ENCODE measurements at places on chromosomes 2 and 18.

- no peak for DNase-seq
These were observed 85.6 kb upstream of the TAF1B start for GRCh38 chr2:9757501-9758264.

- no peak for DNase-seq
These were observed 1.8 kb upstream of the GBX2 start for GRCh38 chr2:236169741-236170589.

- no peak for DNase-seq
These were observed 77.7 kb upstream of the MAP4K3 start for GRCh38 chr2:39514825-39515224.

- no peak for DNase-seq
These were observed 79.9 kb upstream of the FSIP2 start for GRCh38 chr2:185658750-185659149.

- DNase-seq: no peak
These were observed 212.8 kb downstream of the BCL2 start for GRCh38 chr18:63106727-63107126.

DNA sequence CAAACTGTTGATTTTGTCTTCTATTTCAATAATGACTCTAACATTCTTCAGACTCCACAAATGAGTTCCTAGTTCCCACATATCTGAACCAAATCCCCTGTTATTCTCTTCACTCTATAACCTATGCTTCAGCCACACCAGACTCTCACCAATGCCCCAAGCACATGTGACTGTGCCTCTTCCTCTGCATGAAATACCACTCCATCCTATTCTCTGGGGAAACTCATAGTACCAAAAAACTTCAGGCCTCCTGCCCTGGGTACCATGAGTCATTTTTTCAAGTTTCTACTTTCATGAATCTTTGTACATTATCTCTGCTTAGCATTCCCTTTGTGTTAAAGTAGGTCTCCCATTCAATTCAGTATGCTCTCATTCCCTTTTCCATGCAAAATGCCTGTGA, 353.2 kb downstream of the ZEB2 start:
- DNase-seq: no peak

- DNase-seq: no peak
These were observed 45.6 kb upstream of the PCBP1 start for GRCh38 chr2:70041663-70042062.

- no peak for DNase-seq
These were observed 3.4 kb upstream of the PLCL1 start for GRCh38 chr2:197801033-197801432.

- DNase-seq: no peak
These were observed 203.6 kb downstream of the FHOD3 start for GRCh38 chr18:36501100-36501499.

GRCh38 chr2:83388804-83389203, 1070.3 kb downstream of the SUCLG1 start:
- DNase-seq: no peak

- DNase-seq: no peak
These were observed 281.1 kb upstream of the POU3F3 start for GRCh38 chr2:104572834-104573233.

- no peak for DNase-seq
These were observed 55.1 kb downstream of the ROCK1 start for GRCh38 chr18:21056545-21056944.

- no peak for DNase-seq
These were observed 46.7 kb downstream of the MGAT5 start for GRCh38 chr2:134300585-134300984.

DNA sequence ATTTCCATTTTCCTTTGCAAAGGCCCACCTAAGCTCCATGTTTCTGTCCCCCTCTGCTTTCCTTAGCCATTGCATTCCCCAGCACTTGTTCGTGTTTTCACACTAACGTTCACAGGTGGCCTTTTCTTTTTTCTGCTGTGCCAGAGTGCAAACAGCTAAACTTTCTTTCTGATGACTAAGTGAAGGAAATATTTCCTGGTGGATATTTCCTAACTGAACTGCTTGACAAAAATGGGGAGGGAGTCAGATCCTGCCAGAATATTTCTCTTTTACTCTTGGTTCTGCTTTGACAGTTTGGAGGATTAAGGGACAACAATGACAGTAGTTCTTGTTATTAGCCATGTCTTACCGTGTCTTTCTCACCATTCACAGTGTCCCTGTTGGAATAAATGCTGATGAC, 344.0 kb downstream of the ARHGAP15 start:
- no peak for DNase-seq

GRCh38 chr2:17958466-17959092, 80.1 kb downstream of the KCNS3 start:
- DNase-seq: no peak

- no peak for DNase-seq
These were observed 29.1 kb upstream of the SLC38A11 start for GRCh38 chr2:164984428-164984827.

- no peak for DNase-seq
These were observed 36.3 kb downstream of the SLC5A7 start for GRCh38 chr2:108022628-108023027.

DNA sequence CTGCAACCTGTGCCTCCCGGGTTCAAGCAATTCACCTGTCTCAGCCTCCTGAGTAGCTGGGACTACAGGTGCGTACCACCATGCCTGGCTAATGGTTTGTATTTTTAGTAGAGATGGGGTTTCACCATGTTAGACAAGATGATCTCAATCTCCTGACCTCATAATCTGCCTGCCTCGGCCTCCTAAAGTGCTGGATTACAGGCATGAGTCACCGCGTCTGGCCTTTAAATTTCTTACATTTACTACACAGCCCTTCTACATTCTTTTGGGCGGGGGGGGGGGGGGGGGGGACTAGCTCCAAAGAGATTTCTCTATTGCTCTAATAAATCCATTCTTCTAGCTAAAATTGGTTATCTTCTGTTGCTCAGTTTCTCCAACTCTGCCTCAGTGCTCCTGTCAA, 964.9 kb upstream of the ACVR2A start:
- DNase-seq: no peak

GRCh38 chr2:134231301-134231964, 22.4 kb upstream of the MGAT5 start:
- no peak for DNase-seq

- DNase-seq: no peak
These were observed 484 bp upstream of the DARS1 start for GRCh38 chr2:135985826-135986393.

DNA sequence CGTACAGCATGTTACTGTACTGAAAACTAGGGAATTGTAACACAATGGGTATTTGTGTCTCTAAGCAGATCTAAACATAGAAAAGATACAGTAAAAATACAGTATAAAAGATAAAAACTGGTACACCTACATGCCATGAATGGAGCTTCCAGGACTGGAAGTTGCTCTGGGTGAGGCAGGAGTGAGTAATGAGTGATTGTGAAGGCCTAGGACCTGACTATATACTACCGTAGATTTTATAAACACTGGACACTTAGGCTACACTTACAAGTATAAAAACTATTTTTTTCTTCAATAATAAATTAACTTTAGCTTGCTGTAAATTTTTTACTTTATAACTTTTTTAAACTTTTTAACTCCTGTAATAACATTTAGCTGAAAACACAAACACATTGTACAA, 324.4 kb upstream of the TNP1 start:
- no peak for DNase-seq

DNA sequence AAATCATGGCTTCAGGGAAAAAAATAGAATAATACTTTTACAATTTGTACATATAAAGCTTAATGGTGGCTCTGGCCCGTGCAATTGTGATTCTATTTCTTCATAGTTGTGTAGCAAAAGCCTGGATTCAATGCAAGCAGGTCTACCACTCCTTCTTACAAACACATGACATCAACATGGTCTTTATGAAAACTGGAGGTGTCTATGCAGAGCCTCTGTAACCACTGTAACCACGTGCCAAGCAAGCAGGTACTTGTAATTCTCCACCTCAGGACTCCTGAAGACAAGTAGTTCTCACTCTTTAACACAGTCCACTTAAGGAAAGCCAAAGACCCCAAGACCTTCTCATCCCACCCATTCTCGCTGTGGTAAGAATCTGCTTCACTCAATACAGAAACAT, 62.6 kb downstream of the METTL4 start:
- DNase-seq: no peak

- DNase-seq: no peak
These were observed 44.4 kb upstream of the HPCAL1 start for GRCh38 chr2:10258326-10258725.

- no peak for DNase-seq
These were observed 11.2 kb downstream of the SPP2 start for GRCh38 chr2:234061624-234062257.

- DNase-seq: no peak
These were observed 15.9 kb upstream of the RPL31 start for GRCh38 chr2:100986157-100986556.

DNA sequence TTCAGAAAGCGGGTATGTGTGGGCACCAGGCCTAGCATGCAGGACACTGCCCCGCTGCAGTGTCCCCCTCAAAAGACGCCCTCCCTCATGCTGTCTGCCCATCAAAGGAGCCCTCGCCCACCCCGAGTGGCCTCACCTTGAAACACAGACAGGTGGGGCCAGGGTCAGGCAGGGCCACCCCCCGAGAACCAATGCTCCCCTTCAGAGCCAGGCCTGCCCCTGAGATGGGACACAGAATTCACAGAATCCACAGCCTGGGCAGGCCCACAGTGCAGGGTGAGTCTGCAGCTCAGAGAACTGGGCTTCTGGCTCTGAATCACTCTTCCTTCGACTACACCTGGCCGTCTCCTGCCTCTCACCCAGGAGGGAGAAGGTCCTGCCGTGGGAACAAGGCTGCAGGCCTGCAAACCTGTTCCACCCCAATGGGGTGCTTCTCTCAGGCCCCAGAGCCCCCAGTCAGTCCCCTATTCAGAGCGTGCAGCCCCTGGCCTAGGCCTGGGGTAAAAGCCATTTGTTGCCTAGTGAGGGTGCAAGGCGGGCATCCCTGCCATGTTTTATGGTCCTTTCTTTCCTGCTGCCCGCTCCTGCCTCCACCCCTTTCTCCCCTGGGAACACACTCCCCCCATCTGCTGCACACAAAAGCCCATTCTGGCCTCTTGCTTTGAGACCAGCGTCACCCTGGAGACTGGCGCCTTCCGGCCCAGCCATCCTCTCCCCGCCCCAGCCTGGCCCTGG, 11.3 kb upstream of the ARHGEF4 start:
- DNase-seq: no peak

- DNase-seq: no peak
These were observed 102.3 kb downstream of the SPTBN1 start for GRCh38 chr2:54558188-54559005.

DNA sequence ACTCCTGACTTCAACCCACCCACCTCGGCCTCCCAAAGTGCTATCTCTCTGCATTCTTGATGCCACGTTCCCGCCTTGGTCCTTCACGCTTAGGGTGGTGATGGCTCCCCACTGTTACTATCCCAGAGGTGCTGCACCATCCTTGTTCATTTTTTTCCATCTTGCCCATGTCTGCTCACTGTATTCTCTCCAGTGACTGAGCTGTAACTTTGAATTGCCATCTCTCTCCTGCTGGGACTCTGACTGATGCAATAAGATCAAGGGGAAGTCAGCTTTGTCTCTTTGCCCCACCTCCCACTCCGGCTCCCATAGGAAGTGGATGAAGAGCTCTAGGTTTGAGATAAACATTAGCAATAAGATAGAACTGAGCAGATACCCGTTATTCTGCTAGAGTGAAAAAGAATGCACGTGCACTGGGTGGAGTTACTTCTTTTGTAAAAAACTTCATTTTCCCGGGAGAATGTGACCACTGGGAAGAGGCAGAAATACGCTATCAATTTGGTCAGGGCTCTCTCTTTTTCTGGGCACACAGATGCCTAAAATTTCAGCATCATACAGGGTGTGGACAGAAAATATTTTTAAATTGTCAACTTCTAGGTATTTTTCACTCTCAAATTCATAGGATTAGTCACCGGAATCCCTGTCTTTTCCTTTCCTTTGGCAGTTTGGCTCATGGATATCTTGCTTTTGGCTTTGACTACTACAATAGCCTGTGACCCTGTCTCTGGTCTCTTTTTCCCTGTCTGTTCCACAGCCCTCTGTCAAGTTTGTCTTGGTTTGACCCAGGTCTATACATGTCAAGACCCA, 105.4 kb downstream of the POLR1A start:
- no peak for DNase-seq

- DNase-seq: no peak
These were observed 110.6 kb downstream of the TMEM182 start for GRCh38 chr2:102872388-102872787.

DNA sequence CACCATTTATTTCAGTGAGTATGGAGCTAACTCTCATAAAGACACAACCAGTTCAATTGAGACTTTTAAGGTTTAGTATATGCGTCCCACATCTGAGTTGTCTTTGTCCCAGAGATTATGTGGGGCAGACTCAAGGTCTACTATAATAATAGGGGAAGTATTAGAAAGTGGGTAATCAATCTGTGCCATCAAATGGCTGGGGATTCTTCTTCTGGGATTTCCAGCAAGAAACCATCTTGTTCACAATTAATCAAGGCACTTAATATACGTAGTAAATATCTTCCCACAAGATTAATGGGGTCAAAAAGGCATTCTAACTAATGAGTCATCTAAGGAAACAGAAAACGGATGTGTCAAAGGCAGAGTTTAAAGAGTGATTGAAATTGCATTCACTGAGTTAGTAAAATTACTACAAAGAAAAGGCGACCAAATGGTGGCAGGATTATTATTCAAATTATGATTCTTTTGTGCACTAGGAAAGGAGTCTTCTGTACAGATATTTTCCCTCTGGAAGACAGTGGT, 179.8 kb upstream of the REG3G start:
- no peak for DNase-seq
